ENCODE measurements at places on chromosomes 3 and 15. TPM values are rescaled to one million over a fixed set of nuclear protein-coding genes. Genes with fewer than 3 reads are reported as not detected.

DNA sequence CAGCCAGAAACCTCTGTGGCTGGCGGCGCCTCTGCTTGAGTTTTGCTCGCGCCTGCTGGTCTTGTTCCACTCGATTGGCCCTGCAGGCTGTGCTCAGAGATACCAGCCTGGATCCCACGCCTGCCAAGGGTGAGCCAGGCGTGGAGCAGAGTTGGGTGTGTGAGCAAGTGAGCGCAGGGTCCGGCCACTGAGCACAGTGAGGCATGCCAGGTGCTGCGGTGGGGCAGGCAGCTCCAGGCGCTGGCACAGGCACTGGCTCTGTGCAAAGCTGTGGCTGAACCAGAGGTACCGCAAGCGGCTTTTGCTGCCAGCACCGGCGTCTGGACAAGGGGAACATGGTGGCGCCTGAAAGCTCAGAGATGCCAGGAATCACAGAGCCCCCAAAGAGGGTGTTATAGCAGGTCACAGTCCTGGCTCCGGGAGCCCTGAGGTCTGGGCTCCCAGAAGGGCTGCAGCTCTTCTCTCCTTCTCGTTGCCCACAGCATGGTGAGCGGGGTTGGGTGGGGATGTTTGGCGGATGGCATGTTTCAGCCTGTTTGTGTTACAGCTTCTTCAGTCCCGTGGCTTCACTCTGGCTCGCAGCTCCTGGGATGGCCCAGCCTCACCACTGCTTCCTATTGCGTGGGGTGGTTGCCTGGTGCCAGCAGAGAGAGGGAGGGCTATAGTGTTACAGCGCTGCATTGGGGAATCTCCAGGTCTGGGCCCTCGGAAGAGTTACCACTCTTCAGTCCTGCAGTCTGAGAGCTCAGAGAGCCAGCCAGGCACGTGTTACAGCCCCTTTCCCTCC is 73.9 kb downstream of the NR1D2 start:
- no peaks in the 10 kb centered on the region for H3K36me3 ChIP-seq
- H3K4me3 ChIP-seq, result no peak overlapping the region
- no peak overlapping the region for H3K27ac ChIP-seq

DNA sequence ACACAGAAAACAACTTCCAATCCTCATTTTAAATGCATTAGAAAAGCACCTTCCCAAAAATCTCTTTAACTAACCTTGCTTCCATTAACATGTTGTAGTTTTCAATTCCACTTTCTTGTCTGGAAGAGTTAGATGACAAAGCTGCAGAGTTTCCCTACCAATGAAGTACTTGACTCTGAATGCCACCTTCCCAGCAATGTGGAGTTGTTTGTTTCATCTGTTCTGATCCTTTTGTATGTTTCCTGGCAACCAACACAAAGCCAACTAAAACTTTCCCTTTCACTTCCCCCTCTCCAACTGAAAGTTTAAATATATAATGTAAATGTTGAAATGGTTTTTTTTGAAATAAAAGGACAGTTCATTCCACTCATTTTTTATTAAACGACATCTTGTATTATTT is at the start of gene WDR49:
WDR49 (minus strand) TSS at position 183 of the 400 bp plus-strand sequence. CDS start 517 bp downstream, outside the sequence.
- peaks cover 3% of the 10 kb centered on the region for H3K27me3 ChIP-seq
- no peak within 1 kb of the TSS for H3K27ac ChIP-seq
- no peak within 1 kb of the TSS for H3K4me3 ChIP-seq
- H3K36me3 ChIP-seq, result no peaks in the 10 kb centered on the region
- no peaks in the 10 kb centered on the region for H3K4me1 ChIP-seq

DNA sequence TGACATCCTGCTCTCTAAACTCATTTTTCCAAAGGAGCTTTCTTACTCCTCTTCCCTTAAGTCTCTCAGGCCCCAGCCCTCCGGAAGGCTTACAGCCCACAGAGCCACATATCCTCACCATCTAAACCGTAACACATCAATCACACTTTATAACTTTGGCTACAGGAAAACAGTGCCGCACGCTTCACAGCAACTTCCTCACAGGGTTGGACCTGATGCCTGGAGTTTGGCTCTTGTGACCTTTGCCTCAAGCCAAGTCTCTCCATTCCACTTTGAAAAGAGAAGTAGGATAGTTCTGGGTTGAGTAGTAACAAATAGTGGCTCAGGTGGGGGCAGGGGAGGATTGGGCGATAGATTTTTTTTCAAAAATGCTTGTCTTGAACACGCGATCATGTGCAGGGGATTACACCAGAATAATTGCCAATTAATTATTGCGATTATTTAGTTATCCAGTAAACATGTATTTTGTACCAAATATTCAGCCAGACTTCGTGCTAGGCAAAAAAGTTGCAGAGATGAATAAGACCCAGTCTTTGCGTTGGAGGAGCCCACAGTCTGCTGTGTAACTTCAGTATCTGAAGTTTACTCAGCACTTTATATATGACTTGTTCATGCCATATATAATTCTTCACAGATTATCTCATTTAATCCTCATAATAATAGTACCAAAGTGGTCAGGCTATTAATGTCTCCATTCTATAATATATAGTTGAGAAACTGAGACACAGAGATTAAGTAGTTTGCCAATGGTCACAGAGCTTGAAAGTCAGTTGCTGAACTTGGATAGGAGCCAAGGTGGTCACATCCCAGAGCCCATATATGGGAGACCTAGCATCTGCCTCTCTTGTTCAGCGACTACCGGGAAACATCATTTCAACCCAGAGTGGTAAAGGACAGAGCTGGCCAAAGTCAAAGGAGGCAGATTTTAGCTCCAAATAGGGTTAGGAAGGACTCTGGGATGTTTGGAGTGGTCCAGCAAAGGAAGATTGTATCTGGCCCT is 2.4 kb upstream of the ETV5 start:
- H3K4me1 ChIP-seq, result peaks cover 42% of the 10 kb centered on the region
- no peak for DNase-seq
- peak overlapping the region; percentile 90 for H3K4me3 ChIP-seq
- peaks cover 2% of the 10 kb centered on the region for H3K36me3 ChIP-seq
- H3K27me3 ChIP-seq, result peaks cover 83% of the 10 kb centered on the region

DNA sequence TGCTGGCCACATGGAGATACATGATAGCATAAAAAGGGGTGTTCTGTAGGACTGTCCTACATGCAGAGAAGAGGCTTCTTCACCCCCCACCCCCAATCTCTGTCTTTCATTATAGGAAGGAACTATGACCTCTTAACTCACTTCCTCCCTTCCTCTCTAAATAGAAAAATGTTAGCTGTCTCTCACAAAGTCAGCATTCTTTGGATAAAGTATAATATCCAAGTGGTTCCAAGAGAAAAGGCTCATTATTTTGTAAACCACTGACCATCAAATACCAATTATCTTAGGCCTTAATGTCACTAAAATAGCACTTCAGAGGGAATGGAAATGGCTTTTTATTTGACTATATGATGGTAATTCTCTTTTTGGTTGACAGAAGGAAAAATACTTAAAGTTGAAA is 95.3 kb upstream of the SLC2A2 start:
- no peak overlapping the region for H3K27ac ChIP-seq
- DNase-seq, result no peak
- H3K4me1 ChIP-seq, result no peaks in the 10 kb centered on the region
- H3K4me3 ChIP-seq, result no peak overlapping the region
- H3K36me3 ChIP-seq, result peaks cover 53% of the 10 kb centered on the region
- no peaks in the 10 kb centered on the region for H3K27me3 ChIP-seq

DNA sequence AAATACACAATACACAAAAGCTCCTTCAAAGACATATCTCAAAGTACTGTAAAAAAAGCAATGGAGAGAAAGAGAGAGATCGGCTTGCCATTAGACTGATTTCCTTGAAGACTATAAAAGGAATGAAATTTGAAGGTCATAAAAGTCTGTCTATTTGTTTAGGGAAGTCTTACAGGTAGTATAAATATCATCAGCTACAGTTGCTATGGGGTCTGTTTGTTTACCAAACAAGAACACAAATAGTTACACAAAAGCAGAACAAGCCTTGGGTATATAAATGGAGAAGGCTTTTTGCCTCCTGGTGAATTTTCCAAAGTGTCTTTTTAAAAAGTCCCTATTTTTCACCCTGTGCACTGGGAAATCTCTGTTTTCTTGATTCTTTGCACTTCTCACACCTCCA is 552.3 kb downstream of the FOXP1 start:
- no peaks in the 10 kb centered on the region for H3K27me3 ChIP-seq
- H3K36me3 ChIP-seq, result peaks cover 48% of the 10 kb centered on the region
- no peak for DNase-seq
- H3K4me3 ChIP-seq, result no peak overlapping the region
- H3K4me1 ChIP-seq, result peaks cover 34% of the 10 kb centered on the region

- DNase-seq, result no peak
- no peak overlapping the region for H3K4me3 ChIP-seq
- H3K27me3 ChIP-seq, result peaks cover 3% of the 10 kb centered on the region
- H3K27ac ChIP-seq, result no peak overlapping the region
- H3K4me1 ChIP-seq, result peaks cover 50% of the 10 kb centered on the region
- H3K36me3 ChIP-seq, result peaks cover 27% of the 10 kb centered on the region
These were observed 7.5 kb downstream of the HEG1 start for GRCh38 chr3:125048282-125048681.

DNA sequence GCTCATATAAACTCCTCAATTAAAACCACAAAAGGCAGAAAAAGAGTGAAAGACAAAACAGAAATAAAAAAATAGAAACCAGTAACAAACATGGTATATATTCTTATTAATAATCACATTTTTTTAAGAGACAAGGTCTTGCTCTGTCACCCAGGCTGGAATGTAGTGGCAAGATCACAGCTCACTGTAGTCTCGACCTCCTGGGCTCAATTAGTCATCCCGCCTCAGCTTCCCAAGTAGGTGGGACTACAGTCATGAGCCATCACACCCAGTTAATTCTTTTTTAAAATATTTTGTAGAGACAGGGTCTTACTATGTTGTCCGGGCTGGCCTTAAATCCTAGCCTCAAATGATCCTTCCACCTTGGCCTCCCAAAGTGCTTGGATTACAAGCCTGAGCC is 37.1 kb downstream of the FAM240A start:
- no peaks in the 10 kb centered on the region for H3K36me3 ChIP-seq
- H3K27ac ChIP-seq, result no peak overlapping the region
- no peak overlapping the region for H3K4me3 ChIP-seq
- H3K27me3 ChIP-seq, result peaks cover 8% of the 10 kb centered on the region
- no peaks in the 10 kb centered on the region for H3K4me1 ChIP-seq

DNA sequence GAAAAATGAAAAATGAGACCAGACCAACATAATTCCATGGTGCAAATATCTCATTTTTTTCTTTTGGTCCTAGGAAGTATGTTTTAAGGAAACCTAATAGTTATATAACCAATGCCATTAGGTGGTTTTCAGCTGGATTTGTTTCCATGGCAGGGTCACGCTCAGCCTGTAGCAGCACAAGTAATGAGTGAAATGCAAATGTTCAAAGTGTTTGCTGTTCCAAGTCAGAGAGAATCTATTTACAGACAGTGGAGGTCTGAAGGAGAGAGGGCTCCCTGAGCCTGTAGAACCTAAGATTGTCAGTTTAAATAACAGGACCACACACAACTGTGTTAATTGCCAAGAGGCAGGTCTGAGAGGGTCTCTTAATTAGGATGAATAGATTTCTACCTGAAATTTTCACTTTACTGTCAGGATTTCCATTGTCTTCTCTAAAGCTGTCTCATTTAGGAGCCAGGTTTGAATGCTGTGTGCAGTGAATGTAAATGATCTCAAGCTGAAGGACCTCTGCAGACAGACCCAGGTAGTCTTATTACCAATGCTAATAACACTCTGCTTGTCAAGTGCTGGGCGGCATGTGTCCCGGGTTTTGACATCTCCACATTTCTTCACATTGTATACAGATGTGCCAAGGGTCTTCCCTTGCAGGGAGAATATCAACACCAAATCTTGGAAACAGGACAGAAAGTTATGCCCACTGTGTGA is 317.3 kb upstream of the NECTIN3 start:
- no peaks in the 10 kb centered on the region for H3K27me3 ChIP-seq
- no peak overlapping the region for H3K4me3 ChIP-seq
- H3K27ac ChIP-seq, result no peak overlapping the region
- no peak for DNase-seq
- no peaks in the 10 kb centered on the region for H3K36me3 ChIP-seq

GRCh38 chr3:141542202-141542969 is 55.6 kb downstream of the RASA2 start:
- no peaks in the 10 kb centered on the region for H3K27me3 ChIP-seq
- no peak overlapping the region for H3K4me3 ChIP-seq
- no peak for DNase-seq
- peak overlapping the region; percentile 76 for H3K27ac ChIP-seq
- H3K4me1 ChIP-seq, result peaks cover 40% of the 10 kb centered on the region

GRCh38 chr15:89199746-89200145 is 21.6 kb downstream of the RLBP1 start:
- no peaks in the 10 kb centered on the region for H3K27me3 ChIP-seq
- DNase-seq, result no peak
- no peak overlapping the region for H3K27ac ChIP-seq
- peaks cover 22% of the 10 kb centered on the region for H3K36me3 ChIP-seq
- peaks cover 36% of the 10 kb centered on the region for H3K4me1 ChIP-seq
- H3K4me3 ChIP-seq, result no peak overlapping the region

- H3K27ac ChIP-seq, result no peak overlapping the region
- DNase-seq, result no peak
- no peak overlapping the region for H3K4me3 ChIP-seq
- no peaks in the 10 kb centered on the region for H3K36me3 ChIP-seq
- peaks cover 14% of the 10 kb centered on the region for H3K27me3 ChIP-seq
These were observed 112.2 kb downstream of the FBLN2 start for GRCh38 chr3:13661121-13661520.

DNA sequence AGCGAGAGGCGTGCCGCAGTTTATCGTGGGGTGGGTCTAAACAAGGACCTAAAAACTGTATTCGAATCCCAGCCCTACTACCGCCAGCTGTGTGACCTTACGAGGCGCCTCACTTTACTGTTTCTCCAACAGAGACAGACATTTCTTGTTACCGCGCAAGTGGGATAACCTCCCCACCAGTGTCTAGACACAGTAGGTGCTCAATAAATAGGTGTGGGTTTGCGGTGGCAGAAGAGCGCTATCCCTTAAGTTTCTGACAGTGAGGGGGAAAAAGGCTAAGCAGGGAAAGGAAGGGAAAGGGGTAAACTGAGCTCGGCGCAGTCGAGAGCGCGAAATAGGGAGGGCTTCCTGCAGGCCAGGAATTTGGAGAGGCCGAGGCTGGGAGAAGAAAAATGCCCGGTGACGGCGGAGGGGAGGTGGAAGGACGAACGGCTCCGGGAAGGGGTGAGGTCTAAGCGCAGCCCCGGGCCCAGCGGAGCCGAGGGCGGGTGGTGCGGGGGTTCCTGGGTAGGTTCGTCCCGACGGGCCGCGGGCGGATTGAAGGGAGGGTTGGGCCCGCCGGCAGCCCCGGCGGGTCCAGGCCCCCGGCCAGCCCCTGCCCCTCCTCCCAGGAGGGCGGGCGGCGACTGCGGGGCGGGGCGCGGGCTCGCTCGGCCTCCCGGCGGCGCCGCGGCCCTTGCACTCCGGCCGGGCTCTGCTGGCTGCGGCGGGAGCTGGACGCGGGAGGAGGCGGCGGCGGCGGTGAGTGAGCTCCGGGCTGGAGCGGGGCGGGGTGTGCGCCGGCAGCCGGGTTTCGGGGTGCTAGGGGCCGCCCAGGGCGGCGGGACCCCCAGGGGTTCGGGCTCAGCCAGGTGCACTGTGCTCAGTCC is at the start of gene CGNL1:
CGNL1 (plus strand) TSS at position 679 of the 869 bp plus-strand sequence. CDS start 61,495 bp downstream, outside the sequence.
- DNase-seq, result no peak
- H3K27me3 ChIP-seq, result peaks cover 46% of the 10 kb centered on the region
- no peaks in the 10 kb centered on the region for H3K36me3 ChIP-seq
- no peaks in the 10 kb centered on the region for H3K4me1 ChIP-seq

Gene GABRB3
- total RNA-seq, result not detected

Gene C2CD4A
- total RNA-seq, result 0.17 TPM

Gene OR5K2
- total RNA-seq, result not detected
